Iris pigment epithelial cell (primary cell): ENCODE measurements at places on chromosomes 3 and 15.

GRCh38 chr3:174907628-174908407 lies 48.7 kb downstream of the NAALADL2 start:
- DNase-seq: no peak

DNA sequence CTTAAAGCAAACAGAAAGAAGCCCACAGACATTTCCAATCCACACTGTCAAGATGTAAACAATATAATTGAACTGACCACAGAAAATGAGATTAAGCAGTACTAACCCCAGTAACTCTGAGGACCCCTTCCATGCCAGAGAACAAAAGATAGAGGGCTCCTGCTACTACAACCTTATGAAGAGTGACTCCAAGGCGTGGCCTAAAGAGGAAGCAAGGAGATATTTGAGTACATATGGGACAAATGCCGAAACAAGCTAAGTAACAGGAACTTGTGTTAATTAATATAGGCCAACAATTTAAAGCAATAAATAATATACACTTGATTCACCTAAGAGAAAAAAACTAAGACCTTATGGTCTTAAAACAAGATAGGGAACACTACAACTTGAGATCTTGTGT lies 25.0 kb upstream of the VPS39 start:
- DNase-seq: no peak

DNA sequence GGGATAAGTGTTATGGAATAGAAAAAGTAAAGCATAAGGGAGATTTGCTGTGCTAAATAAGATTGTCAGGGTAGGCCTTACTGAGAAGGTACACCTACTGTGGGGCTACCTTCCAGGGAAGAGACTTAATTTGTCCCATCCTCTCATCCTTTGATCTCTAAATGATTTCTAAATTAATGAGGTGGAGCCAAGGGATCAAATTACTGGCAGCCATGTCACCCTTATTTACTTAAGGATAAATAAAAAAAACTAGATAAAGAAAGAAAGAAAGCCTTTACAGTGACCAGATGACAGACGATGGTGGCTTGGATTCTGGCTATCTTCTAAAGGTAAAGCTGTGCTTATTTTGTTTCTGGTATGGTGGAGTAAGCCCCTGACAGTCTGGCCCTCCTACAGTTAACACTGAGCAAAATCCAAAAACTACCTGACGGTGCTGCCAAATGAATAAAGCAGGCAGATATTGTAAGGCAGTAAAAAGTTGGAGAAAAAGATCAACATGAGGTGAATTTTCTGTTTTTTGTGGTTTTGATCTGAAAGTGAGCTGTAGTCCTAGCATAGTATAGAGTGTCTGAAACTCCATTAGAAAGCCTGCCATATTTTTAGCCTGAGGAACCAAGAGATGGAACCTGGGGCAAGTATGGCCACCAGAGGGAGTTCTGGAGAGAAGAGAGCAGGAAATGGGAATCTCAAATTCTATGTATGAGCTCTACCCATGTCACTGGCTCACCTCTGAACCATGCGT lies 285.1 kb upstream of the MANF start:
- peak; percentile 50 for DNase-seq

DNA sequence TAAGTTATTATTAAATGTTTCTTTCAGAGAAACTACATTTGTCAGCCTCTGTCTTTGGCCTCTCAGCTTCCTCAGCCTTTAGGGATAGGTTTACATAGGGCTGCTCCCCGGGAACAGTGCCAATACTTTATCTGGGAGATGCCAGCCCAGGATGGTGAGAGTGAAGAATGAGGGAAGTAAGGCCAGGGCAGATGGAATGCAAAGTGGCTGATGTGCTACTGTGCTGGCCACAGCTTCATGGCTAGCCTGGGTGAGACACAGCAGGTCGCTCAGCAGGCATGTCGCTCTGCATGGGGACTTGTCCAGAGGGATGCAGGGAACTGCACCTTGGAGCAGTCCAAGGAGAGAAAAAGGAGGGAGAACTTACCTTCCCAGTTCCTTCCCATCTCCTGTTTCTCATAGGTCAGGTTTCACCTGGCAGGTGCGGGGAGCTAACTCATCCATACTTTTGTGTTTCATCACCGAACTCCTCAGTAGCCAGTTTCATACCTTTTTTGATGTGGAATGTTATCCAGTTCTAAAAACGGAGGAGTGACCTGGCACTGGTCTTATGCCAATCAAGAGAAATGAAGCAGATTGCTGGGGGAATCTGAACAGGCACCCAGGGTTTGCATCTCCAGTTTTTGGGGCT lies 30.9 kb upstream of the C15orf39 start:
- no peak for DNase-seq

DNA sequence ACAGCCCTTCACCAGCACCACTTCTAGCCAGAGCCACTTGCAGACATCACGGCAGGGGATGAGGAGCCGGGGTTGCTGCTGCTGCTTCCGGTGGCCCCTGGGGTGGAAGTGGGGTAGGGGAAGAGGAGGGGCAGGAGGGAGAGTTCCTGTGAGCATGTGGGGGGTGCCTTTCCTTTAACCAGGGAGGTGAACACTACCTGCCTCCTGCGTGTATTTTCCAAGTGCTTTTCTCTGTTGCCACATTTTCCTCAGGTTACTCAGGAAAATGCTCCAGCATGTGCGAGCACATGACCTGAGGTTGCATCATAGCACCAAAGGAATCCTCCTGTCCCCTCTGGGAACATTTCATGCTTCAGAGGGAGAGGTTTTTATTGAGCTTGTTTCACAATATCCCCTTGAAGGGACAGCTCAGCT lies 12.2 kb upstream of the SACM1L start:
- peak; percentile 81 for DNase-seq

DNA sequence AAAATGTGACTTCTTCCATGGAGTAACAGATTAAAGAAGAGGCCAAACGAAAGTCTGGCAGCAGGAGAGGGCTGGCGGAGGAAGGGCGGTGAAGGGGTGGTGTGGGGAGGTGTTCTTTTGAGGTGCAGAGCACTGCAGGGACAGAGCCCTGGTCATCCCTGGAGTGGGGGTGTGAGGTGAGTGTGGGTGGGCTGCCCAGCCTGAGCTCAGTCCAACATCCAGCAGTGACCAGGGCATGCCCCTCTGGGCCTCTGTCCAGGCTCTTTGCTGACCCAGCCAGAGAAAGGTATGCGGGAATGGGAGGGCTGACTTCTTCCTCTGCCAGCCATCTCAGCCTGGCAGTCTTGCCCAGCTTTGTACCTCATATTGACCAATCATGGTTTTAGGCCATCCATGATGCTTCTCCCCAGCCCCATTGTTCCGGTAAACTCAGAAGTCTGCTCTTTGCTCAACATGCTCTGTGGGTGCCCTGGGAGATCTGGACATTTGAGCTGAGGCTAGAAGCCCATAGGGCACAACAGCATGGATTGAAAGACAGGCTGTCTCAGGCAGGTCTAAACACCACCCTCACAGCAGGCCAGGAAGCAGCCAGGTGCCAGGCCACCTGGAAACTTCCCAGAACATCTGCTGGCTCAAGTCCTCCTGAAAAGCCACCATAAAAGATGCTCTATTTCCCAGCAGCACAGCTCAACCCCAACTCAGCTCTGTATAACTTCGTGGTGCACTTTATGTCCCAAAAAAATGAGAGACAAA lies 25.9 kb upstream of the CXCR6 start:
- DNase-seq: no peak

DNA sequence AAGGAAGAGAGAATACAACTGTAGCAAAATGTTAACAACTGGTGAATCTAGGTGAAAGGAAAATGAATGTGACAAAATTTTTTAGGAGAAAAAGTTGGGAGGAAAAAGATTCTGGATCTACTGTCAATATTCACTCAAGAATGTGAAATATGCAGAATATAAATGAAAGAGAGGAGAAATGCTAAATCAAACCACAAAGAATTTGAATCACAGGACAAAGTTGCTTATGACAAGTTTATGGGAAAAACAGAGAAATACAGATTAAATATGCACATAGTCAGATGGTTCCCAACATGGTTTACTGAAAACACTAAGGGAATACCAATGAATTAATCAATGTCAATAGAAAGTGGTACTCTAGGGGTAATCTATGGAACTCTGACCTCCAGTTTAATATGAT lies 27.6 kb downstream of the C3orf33 start:
- DNase-seq: peak; percentile 43

- DNase-seq: peak; percentile 18
These were observed 207.3 kb downstream of the PLCL2 start for GRCh38 chr3:17091910-17092582.

DNA sequence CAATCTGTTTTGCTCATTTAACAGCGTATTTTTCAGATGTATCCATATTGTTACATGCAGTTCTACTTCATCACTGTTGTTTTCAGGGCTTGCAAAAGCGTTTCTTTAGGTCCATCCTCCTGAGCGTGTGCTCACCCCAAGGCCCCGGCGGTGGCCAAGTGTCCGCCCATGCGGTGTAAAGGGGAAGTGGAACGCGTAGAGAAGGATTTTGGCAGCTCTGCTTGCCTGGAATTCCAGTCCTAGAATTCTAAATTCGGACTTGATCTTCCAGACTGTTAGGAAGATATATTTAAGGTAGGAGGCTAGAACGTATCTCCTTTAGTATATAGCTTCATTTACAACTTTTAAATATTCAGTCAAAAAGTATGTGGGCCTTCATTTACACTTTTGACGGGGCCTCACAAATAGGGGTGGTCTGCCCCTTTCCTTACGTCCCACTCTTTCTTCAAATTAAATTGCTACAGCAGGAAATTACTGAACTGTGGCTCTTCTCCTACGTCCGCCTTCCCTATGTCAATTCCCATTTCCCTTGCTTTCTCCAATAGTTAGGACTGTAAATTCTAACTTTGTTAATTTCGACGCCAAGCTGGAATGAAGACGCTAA lies 609 bp upstream of the TBC1D23 start:
- peak; percentile 71 for DNase-seq

GRCh38 chr3:153437666-153438065 lies 275.6 kb downstream of the RAP2B start:
- DNase-seq: no peak

DNA sequence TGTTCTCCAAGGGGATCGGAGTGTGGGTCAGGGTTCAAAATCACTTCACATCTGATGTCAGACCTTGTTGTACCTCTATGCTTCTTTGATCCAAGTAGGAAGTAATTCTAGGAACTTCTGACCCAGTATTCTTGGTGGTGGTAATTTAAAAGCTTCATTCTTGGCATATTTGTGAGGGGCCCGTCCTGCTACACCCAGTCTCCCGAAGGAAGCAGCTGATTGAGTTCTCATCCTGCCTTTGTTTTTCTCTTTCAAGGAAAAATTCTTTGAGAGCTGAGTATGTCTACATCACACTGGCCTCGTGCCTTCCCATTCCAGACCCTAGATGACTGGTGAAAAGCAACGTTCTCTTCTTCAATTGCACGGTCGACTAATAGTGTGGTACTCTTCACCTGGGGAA lies 234.4 kb upstream of the TPRG1 start:
- DNase-seq: peak; percentile 48

DNA sequence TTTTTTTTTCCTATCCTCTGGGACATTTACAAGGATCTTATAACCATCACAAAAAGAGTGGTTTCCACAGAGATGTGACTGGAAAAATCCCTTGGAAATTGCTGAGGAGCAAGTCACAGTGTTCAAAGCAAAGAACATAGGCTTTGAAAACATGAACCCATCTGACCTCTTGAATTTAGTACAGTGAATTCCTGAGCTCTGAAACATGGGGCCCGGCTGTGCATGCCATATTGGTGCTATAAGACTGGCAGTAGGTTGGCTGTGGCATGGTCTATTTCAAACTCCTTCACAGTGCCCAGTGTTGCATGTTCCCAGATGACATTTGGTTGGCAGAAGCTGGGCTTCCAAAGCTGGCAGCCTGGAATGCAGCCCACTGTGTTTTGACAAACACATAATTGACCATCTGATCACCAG lies 202.2 kb downstream of the TIGIT start:
- peak; percentile 67 for DNase-seq

DNA sequence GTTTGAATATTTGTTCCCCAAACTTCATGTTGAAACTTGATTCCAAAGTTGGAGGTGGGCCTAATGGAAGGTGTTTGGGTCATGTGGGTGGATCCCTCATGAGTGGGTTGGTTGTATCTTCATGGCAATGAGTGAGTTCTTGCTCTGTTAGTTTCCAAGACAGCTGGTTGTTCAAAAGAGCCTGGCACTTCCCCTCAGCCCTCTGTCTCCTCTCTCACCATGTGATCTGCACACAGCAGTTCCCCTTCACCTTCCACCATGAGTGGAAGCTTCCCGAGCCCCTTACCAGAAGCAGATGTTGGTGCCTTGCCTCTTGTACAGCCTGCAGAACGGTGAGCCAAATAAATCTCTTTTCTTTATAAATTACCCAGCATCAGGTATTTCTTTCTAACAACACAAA lies 327.1 kb upstream of the SLCO3A1 start:
- no peak for DNase-seq

DNA sequence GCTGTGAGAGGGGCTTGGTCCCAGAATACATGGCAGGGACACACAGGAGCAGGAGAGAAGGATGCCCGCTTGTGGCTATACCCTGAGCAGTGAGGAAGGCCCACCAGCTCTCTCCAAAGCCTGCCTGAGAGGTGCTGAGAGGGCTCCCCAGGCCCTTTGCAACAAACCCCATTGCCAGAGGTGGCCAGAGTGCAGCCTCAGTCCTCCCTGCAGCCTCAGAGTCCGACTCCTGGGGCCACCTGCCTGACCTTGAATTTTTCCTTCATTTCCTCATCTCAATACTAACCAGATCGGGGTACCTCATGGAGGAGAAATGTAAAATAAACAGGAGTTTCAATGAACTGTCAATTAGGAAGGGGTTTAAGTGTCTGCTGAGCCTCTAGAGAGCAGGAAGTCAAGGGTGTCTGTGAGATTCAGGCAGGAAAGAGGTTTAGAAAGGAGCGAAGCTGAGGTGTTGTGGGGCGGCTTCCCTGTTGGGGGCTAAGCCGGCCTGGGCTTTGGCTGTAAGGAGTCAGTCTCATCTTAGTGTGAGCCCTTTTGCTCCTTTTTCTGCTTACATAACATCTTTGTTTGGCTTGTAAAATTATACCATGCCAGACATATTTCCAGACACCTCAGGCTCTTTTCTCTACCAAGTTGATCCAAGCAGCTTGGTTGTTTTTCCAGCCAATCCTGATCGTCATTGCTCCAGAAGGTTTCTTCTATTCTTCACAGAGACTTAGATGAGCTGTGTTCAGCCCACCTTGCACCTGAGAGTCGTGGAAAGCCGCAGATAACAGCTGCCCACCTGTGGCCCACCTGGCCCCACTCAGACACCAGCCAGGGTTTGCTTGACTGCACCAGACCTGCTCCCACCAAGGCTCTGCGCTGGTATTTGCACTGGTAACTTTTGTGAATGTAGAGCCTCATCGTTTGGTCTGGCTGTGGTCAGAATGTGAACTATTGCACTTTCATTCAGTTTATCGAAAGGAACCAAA lies 36.7 kb downstream of the CMTM7 start:
- no peak for DNase-seq

GRCh38 chr15:50182219-50183013 lies 420 bp downstream of the SLC27A2 start:
- peak; percentile 33 for DNase-seq

GRCh38 chr15:58666957-58667356 lies 82.5 kb downstream of the ADAM10 start:
- DNase-seq: peak; percentile 50

GRCh38 chr3:189188466-189188865 lies 16.7 kb downstream of the TPRG1 start:
- DNase-seq: peak; percentile 50

- peak; percentile 89 for DNase-seq
These were observed 103.6 kb downstream of the ARNT2 start for GRCh38 chr15:80507638-80508316.
